ENCODE measurements at places on chromosomes 2 and 18. TPM values are rescaled to one million over a fixed set of nuclear protein-coding genes. Genes with fewer than 3 reads are reported as not detected.
A peak's percentile ranks its signal among the peaks of the same experiment; 100 is the strongest.

The CD302 gene
- total RNA-seq: 22.5 TPM

The GCA gene
- total RNA-seq: 16.3 TPM

DNA sequence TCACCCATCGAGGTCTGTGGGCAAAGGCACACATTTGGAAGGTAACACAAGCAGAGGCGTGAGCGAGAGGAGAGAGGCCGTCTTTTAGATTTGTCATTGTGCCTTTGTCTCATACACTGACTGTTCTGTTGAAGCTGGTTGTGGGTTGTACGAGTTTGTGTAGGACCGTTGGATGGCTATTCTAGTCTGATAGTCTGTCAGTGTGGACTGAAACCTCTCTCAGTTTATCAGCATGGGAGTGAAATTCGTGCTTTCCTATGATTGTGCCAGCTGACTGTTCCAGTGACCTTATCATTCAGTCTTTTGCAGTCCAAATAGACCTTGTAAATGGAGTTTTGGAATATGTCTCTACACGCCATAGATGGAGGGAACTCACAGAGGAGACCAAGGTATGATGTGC, 143.5 kb downstream of the LDLRAD4 start:
- DNase-seq: no peak

The ZFP36L2 gene
- total RNA-seq: 9.1 TPM

DNA sequence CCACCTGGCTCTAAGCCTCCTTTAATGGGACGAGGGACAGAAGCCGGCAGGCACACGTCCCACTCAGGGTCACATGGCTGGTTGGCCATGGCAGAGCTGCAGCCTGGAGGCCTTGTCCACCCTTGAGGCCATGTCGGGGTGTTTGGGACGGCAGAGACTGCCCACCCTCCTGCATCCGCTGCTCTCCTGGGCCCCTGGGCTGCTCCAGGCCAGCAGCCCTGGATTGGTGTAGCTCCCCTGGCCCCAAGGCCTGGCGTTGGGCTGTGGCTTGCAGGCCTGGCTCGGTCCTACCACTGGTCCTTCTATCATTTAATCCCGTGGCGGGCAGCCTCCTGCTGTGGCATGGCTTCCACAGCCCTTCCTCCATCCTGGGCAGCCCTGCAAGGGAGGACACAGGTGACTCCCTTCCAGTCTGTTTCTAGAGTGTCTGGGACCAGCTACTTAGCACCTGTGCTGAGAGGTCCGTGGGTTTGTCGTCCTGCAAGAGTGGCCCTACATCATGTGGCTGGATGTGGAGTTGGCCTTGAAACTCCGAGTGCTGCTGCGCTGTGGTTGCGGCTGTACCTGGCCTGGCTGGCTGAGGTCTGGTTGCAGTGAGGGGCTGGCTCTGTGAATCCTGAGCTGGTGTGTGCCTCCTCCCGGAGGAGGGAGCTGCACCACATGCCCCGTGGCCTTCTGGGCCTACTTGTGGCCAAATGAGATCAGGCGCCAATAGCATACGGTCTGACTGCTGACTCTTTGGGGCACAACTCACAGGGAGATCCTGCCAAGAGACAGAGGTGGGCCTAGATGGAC, 67.3 kb downstream of the SH3RF3 start:
- no peak for DNase-seq

DNA sequence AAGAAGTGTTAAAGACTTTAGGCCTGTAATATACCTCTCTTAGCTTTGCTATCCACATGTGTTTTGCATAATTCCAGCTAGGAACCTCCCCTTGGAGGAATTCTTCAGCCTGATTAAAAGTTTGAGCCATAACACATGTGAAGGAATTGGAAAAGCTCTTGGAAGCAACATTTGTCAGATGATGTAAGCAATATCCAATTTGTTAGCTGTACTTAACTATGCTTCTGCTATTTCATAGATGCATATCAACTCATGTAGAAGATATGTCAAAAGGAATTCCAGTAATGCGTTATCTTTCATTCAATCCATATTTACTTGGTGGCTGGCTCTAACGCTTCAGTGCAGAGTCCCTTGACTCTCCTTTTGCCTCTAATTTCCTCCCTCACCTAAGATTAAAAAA, 46.2 kb downstream of the PKP4 start:
- peak; percentile 17 for DNase-seq

GRCh38 chr2:3557639-3558204, 411 bp downstream of the RNASEH1 start:
- DNase-seq: no peak

The DQX1 gene
- 0.36 TPM for total RNA-seq

DNA sequence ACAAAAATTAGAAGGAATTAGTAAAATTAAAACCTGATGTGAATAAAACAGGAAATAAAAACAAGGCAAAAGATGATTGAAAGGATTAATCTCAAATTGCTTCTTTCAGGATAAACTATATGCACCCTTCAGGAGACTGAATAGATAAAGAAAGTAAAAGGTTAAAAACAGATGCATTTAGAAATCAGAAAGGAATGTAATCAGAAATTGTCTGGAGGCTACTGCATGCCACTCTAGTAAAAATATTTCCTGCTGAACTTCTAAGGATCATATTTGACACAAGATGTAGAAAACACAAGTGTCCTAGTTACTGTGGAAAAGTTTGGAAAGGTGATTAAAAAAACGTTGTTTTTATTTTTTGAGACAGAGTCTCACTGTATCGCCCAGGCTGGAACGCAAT, 16.2 kb downstream of the CHCHD5 start:
- DNase-seq: peak; percentile 31

DNA sequence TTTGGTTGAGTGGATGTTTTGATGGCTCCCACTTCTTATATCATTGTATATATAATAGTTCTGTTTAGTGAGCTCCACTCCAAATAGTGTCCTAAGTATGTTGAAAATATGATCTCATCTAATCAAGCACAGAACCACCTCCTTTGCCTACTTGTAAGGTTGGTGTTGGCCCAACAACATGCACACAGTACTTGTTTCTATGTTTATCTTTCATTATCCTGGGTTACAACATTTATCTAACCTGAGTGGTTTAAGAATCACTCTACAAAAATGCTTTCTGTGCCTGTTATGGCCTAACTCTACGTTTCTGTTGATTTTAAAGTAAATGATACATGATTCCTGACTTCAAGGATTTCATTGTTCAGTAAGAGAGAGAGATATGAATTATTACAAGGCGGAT, 281.9 kb downstream of the FIGN start:
- DNase-seq: no peak

GRCh38 chr18:7221424-7222155, 9.3 kb upstream of the LRRC30 start:
- DNase-seq: peak; percentile 56

The SPATA3 gene
- not detected for total RNA-seq

The MARCHF4 gene
- total RNA-seq: 0.48 TPM

The SP5 gene
- not detected for total RNA-seq

DNA sequence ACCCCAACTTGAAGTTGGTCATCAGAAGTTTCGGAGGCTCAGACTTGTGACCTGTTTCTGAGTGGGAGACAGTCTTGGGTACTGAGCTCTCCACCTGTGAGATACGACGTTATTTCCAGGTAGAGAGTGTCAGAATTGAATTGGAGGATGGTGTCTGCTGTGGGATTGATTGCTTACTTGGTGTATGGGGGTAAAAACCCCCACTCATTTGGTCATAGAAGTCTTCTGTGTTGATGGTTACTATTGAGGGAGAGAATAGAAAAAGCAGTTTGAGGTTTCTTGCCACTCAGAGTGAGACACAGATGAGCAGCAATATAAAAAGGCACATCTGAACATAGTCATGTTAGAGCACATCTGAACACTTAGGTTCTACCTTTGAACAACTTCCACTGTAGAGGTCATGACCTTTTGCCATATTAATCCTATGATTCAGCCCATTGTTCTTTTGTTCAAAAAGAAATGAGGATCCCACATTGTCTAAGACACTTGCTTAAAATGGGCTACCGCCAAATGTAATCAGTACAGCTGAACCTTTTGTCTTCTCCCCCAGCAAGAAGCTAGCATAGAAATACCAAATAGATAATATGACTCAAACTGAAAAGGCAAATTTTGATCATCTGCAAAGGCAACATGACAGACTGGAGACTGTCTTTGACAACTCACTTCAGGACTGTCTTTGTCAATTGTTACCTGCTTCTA, 73.3 kb downstream of the NAB1 start:
- DNase-seq: peak; percentile 32

DNA sequence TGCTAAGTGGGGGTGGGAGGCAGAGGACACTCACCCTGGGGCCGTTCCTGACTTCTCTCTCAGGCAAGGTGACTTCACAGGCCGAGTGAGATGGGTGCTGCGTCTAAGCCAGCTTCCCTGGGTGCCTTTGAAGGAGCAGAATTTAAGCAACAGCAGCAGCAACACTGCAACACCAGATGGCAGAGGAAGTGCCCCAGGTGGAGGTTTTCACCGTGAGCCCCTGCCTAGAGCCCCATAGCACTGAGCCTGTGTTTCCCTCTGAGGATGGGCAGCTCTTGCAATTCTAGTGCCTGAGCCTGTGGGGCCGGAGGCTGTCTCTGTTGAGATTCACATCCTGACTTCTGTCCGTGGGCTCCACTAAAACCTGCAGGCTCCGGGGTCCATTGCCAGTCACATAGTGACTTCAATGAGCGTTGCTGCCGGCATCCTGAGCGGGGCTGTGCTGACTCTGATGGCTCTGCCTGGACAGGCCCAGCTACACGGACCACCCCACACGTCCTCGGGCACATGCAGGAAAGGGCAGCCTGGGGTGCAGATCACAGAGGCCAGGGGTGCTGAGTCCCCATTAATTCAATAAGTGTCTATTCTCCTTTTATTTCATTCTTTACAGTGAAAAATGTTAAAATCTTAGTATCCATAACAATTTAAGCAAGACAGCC, 218.8 kb downstream of the SNTG2 start:
- no peak for DNase-seq

Measured in RPMI7951 (cell line).